ENCODE measurements at places on chromosomes 5 and 9.

- DNase-seq, result no peak
These were observed 75.8 kb upstream of the SARDH start for GRCh38 chr9:133813749-133814585.

DNA sequence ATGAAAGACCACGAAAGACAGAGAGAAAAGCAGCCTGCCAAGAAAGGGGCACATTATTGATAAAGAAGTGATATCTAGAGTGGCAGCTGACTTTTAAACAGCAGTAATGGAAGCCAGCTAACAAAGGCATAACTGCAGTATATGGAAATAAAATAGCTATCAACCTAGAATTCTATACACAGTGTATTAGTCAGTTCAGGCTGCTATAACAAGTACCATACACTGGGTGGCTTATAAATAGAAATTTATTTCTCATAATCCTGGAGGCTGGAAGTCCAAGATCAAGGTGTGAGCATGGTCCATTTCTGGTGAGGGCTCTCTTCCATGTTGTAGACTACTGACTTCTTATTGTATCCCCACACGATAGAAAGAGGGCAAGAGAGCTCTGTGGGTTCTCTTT lies 109.8 kb downstream of the DEPDC1B start:
- DNase-seq, result no peak

DNA sequence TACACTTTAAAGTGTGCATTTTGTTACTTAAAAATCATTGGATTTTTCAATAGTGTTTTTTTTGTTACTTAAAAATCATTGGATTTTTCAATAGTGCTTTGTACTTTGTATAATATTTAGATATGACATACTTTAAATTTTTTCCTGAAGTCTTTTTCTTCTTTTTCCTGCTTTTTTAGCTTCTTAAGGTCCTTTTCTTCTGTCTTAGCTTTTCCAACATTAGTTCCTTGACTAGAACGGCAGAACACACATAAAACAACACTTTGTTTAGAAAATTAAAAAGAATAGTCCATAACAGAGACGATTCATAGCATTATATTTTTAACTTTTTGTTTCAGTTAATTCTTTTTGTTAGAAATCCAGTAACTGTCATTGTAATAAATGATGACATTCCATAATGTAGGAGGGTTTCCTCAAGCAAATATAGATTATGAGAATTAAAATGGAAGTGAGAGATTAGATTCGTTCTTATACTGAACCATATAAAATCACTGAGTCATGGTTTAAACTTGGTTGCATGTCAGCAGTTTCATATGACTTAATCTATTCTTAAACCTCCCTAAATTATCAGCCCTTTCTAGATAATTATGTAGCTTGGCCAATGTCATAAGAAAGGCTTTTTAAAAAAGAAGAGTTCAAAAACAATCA lies 45.3 kb upstream of the RICTOR start:
- DNase-seq, result no peak

- DNase-seq, result no peak
These were observed 550.1 kb upstream of the ZNF462 start for GRCh38 chr9:106312906-106313305.

- no peak for DNase-seq
These were observed 937 bp downstream of the TMOD1 start for GRCh38 chr9:97502222-97502983.

GRCh38 chr9:109143881-109144562 lies 23.0 kb downstream of the FRRS1L start:
- no peak for DNase-seq

DNA sequence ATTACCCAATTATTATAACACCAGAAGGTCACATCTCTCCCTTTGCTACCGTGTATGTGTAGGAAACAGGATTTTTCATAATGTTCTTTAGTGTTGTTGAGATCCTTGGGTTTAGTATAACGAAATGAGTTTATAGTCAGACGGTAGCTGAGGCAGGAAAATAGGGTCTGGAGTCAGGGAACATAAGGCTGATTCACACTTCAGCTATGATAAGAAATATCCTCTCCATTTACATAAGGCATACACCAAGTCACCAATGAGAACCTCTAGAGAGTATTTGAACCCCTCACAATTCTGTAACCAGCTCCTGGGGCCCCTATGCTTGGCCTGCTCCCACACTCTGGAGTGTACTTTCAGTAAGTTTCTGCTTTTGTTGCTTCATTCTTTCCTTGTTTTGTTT lies 58.9 kb upstream of the ANKH start:
- DNase-seq, result no peak
